ENCODE measurements at places on chromosomes 6 and 20.

GRCh38 chr6:128327890-128328289 lies 192.5 kb downstream of the PTPRK start:
- DNase-seq, result no peak

DNA sequence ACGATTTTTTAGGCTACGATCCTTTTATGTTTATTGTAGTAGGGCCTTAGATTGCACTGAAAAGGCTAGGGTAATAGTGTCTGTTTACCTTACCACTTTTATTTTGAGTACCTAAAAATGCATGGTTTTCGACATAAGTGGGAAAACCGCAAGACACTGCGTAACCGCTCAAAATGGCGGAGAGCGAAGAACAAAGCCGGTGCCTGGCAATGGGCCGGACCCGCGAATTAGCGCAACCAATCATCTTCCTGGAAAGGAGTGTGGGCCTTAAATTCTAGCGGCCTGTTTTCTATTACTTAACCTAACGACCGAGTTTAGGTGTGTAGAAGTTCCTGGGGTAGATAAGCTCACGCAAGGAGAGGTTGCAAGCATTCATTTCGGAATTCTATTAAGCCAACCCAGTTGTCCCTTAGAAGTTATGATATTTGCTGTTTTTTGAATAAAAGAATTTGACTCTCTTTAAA lies 118.0 kb downstream of the HFE start:
- DNase-seq, result no peak

- DNase-seq, result no peak
These were observed 2.5 kb downstream of the RNF182 start for GRCh38 chr6:13927203-13927602.

- DNase-seq, result no peak
These were observed 372.1 kb downstream of the KIF16B start for GRCh38 chr20:16201191-16201590.

- DNase-seq, result no peak
These were observed 9.3 kb upstream of the EDN1 start for GRCh38 chr6:12280902-12281301.

GRCh38 chr6:107699697-107700325 lies 124.3 kb downstream of the SCML4 start:
- DNase-seq, result no peak

Data from stimulated activated CD4-positive, alpha-beta T cell treated with anti-CD3 and anti-CD28 coated beads, Interleukin-12 subunit alpha, Interleukin-12 subunit beta, amount 100 ng/mL, for 24 hours (primary cell).